Muscle of back (tissue), 13 donors: ENCODE measurements at places on chromosomes 7 and 10.
A peak's percentile ranks its signal among the peaks of the same experiment; 100 is the strongest.

DNA sequence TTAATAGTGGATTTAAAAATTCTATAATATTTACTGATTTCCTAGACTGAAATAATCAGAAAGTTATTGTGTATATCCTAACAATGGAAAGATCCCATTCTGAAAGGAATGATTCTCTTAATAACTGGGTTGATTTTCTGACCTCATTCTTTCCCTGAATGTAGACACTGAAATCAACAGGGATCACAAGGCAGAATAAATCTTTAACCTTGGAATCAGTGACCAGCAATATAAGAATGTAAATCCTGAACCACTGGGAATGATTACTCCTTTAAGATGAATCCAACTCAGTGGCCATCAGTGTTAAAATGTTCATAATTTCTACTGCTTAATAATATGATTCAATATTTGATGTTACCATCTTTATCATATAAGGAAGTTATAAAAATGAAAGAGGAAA is 47.6 kb downstream of the ANKRD26 start:
- no peak for DNase-seq

DNA sequence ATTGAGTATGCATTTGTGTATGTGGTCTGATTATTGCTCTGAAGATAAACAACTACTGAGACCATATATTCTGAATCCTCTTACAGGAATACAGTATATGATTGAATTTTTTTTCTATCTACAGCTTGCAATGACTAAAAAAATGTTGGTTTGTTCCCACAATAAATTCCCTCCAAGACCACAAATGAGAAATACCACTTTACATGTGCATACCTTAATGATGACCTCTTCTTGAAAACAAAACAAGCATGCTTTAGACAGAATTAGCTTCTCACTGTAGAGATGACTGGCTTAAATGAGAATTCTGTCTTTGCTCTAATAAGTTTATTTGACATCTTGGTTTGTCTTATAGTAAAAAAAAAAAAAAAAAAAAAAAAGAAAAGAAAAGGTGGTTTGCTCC is 241.5 kb downstream of the PCDH15 start:
- no peak for DNase-seq

GRCh38 chr10:89342206-89342958 is 14.6 kb downstream of the IFIT3 start:
- no peak for DNase-seq

- no peak for DNase-seq
Observed at GRCh38 chr7:20574784-20575720, 40.4 kb upstream of the ABCB5 start.

GRCh38 chr7:47664650-47665195 is 82.8 kb upstream of the TNS3 start:
- DNase-seq, result no peak

GRCh38 chr7:79774150-79774549 is 320.7 kb upstream of the MAGI2 start:
- no peak for DNase-seq

DNA sequence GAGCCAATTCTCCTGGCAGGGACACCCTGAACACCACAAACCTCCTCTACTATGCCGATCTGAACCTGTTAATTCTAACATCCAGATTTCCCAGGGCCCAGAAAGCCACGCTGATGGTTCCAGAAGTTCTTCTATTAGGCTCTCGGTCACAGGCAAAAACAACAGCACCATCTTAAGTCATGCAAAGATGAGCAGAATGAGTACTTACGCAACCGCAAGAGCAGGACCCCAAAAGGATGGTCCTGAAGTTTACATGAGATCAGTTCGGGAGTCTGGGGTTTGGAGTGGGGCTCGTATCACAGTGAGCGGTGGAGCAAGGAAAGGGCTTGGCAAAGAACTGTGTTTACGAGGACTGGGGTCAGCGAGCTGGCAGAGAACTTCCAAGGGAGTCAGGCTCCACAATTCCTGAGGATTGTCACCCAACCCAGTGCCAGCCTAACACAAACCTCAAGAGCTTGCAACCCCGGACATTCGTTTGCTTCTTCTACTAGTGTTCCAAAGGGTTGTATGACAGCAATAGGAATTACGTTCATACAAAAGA is 532.6 kb downstream of the TNS3 start:
- no peak for DNase-seq

- DNase-seq, result no peak
Observed at GRCh38 chr10:132309879-132310591, 2.3 kb upstream of the STK32C start.

- no peak for DNase-seq
Observed at GRCh38 chr7:134636008-134636449, 10.6 kb upstream of the BPGM start.

DNA sequence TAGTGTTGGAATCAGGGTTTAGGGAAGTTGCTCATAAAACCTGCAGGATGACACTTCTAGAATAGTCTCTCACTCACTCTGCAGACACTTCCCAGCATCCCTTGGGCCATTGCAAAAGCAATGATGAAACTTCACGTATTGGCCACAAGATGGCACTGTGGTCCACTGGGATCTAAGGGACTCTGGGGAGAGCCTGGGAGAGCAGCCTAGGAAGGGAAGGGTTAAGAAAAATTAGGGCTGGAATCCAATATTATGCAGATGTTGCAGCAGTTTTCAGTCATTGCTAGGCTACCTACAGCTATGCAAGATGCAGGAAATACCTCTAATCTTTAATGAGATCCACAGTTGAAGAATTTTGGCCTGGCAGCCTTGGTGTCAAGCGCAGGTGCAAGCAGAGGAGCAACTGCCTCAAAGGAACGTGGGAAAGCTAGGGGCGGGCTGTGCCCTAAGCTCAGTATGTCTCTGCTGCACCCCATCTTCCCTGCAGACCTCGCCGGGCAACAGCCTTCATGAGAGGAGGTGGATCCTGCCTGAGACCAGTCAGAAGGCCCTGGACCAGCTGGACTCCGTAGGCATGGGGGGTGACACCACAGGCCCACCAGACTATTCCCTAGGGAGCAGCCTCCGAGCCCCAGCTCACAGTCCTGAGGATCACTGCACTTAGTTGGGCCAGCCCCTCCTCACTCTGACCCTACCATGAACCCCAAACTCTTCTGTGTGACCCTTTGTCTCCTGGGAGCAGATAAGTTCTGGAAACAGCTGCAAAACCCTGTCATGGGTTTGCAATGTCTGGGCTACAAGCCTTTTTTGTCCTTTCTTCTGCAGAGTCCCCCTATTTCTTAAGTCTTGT is 127.9 kb upstream of the PRSS58 start:
- DNase-seq, result peak; percentile 54

DNA sequence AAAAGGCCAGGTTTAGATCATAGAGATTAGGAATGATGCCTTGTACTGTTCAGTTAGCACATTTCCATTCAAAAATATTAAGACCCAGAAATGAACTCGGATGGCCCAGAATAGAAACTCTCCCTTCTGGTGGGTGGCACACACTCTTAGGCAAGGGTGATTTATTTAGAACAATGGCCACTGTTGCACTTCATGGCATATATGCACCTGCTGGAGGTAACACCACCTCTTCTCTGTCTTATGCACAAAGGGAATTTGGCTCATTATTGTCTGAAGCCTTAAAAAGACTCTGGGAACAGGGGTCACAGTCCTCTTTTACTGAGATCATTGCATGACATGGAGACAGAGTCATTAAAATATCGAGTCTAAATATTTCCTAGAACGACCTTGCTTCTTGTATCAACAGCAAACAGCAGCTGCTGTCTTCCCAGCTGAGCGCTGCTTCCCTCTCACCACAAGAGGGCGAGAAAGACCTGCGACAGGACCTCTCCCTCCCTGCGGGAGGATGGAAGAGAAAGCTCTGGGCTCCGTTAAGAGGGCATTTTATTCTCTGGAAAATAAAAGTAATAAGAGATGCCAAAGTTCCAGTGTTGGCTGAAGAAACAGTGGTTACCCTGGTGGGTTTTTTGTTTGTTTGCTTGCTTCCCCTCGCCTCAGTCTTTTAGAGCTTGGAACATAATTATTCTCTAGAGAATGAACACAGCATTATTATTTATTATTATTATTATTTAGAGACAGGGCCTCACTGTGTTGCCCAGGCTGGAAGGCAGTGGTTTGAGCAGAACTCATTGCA is 13.5 kb upstream of the BAMBI start:
- DNase-seq, result peak; percentile 84

DNA sequence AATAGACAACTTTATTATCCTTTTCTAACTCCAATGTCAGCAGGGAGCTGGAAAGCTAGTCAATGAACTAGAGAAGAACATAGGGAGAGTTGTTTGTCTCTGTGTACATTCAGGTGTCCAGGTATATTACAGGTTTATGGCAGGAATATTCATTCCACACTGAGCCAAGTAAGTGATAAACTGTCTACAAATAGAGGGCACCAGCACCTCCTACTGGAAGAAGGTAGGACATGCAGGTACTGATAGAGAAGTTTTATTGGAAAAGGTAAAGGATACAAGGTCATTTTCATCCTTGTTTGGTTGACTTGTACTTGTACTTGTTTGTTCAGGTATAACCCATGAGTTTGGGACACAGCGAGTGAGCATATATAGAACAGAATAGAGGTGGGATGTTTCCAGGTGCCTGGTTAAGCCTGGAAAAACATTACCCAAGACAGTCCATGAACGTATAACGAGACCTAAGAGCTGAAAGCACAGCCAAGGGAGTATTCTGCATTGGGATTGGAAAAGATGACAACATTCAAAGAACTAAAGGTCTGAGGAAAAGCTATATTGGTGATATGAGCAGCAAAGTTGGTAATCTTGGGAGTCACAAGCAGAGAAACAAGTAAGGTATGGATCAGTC is 61.4 kb upstream of the PPP1R3C start:
- no peak for DNase-seq

GRCh38 chr7:139488810-139489209 is 5.3 kb upstream of the KLRG2 start:
- DNase-seq, result no peak

DNA sequence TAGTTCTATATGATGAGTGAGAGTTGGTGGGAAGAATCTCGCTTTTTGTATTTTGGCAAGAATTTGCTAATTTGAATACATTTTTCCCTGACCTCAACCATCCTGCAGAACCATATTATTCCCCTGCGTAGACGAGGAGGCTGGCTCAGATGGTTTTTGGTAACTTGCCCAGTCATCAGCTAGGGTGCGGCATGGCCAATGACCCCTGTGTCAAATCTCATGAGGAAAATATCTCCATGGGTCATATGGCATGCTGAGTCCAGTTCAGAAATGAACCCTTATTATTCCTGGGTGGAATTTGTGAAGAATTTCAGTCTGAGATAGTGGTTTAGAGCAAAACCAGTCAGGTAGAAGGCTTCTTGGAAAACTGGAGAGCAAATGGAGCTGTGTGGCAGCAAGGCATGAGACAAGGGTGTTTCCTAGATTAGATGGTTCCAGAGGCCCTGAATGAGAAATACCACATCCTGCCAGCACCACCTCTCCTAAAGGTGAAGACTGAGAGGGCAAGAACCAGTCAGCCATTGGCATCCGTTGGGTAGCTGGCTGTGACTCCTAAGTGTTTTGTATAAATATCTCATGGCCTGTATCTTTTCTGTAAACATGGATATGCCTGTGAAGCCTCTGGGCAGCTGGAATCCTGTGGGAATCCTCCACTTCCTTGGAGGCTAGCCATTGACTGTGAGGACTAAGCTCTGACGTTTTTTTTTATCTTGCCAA is 5.8 kb upstream of the UPP1 start:
- no peak for DNase-seq

DNA sequence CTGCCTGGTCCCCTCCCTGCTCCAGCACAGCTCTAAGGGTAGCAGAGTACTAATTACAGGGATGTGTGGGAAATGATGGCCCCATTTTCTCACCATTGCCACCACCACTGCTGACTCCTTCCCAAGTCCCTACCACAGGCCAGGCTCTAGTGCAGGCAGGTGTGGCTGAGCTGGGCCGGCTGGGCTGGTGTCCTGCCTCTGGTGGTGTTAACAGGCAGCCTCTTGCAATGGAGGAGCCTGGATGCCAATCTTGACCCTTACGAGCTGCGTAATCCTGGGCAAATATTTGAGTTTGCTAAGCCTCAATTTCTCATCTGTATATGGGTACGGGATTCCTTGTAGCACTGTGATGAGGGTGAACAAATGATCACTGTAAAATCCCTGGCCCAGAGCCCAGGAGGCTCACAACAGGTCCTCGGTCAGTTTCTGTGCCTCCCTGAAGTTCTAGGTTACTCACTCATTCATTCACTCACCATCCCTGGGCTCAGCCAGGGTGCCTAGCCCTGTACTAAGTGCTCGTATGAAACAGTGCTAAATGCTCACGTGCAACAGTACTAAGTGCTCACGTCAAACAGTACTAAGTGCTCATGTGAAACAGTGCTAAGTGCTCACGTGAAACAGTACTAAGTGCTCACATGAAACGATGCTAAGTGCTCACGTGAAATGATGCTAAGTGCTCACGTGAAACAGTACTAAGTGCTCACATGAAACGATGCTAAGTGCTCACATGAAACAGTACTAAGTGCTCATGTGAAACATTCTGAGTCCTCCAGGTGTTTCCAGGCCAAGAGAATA is 2.3 kb upstream of the FZD9 start:
- no peak for DNase-seq

GRCh38 chr10:44249490-44249889 is 135.4 kb downstream of the CXCL12 start:
- DNase-seq, result no peak

DNA sequence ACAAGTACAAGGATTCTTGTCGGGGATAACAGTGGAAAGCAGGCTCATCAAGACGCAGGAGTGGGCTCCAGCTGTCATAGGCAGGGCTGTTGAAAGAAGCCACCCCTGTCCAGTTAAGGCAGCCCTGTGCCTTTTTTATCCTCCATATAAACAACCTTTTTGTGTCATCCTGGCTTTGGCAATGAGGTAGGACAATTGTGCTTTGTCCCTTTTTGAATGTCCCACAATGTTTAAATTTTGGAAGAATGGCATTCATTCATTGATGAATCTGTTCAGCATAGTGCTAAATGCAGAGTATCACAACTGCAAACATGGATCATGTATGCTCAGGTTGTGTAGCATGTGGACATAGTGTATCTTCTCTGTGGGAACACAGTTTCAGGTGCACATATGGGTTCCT is 66.7 kb downstream of the UBE3C start:
- DNase-seq, result no peak

DNA sequence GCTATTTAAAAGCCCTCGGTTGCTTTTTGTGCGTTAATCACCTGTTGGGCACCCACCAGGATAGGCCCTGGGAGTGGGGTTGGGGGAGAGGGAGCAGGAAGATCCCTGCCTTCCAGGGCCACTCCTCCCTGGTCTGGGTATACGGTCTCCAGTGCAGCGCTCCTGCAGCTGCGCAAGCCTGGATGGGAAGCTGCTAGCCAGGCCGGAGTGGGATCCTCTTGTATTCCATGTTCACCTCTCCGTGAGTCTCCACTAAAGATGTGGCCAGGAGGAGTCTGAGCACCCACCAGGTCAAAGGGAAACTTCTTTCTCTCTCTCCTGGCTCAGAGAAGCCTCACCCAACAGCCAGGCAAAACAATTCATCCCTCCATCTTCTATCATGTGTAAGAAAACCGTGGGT is 78.8 kb upstream of the ANLN start:
- no peak for DNase-seq

- no peak for DNase-seq
Observed at GRCh38 chr7:116490351-116490750, 9.2 kb upstream of the CAV2 start.
